ENCODE measurements at places on chromosomes 5 and 9.

- DNase-seq: no peak
Observed at GRCh38 chr9:28491121-28491520, 917.8 kb upstream of the C9orf72 start.

DNA sequence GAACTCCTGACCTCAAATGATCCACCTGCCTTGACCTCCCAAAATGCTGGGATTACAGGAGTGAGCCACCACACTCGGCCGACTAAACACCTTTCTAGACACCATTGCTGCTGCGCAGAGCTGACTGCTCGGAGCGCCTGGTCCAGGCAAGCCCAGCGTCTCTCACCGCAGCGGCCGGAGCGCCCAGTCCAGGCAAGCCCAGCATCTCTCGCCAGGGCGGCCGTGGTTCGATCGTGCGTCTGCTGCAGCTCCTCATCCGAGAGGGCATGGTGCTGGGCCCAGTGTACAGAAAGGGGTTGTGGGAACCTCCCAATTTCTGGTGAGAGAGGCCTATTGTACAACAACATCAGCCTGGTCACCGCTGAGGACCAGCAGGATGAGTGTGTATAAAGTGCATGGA lies 109.5 kb upstream of the RAPGEF1 start:
- DNase-seq: no peak

DNA sequence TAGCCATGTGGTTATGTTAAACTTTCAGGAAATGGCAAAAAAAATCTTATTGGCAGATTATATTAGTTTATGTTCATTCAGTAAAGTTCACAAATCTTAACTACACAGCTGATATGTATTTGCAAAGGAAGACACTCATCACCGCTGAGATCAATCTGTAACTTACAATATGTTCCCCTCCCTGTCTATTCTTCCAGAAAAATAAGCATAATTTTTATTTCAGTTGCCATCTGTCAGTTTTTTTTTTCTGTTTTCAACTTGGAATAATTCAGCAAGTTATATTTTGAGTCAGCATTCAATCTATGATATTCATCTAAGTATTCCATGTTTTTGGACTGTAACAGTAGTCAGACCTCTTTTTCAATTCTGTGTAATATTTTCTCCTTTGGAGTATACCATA lies 1019.9 kb upstream of the PTPRD start:
- DNase-seq: peak; percentile 31

GRCh38 chr5:93704996-93705395 lies 36.4 kb downstream of the POU5F2 start:
- no peak for DNase-seq

- no peak for DNase-seq
Observed at GRCh38 chr5:32051796-32052195, 122.3 kb downstream of the GOLPH3 start.

- no peak for DNase-seq
Observed at GRCh38 chr9:114908805-114909448, 21.5 kb downstream of the TNFSF8 start.

DNA sequence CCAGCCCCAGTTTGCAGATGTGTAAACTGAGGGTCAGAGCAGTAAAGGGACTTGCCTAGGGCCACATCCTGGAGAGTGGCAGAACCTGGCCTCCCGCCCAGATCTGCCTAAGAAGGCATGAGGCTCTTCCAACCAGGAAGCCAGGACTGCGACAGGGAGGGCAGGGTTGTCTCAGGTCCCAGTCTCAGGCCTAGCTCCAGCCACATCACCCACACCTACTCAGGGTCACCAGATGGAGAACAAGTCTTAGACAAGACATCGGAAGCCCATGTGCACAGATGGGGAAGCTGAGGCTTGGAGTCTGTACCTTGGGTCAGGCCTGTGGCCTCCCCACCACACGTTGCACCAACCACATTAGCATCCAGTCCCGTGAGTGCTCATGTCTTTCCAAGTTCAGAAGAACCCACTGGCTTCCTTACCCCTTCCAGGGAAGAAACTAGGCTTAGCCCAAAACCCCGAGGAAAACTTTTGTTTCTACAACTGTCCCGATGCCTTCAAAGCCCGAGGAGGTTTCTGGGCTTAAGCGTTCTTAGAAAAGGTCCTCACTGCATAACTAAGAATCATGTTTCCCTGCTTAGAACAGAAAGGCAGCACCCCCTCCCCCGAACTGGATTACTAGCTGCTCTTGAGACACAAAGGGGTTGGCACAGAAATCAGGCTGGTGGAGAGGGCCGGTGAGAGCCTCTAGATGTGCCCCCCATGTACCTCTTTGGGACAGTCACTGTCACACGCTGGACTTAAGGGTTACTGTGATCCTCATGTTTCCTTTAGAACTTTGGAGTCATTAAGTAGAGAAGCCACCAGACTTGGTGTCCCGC lies 2.2 kb downstream of the FAM78A start:
- no peak for DNase-seq

GRCh38 chr5:29568028-29568427 lies 1625.5 kb upstream of the CDH6 start:
- DNase-seq: no peak

GRCh38 chr5:172189693-172190296 lies 1.8 kb upstream of the STK10 start:
- DNase-seq: no peak

- DNase-seq: no peak
Observed at GRCh38 chr9:81128701-81129100, 560.6 kb downstream of the TLE1 start.

DNA sequence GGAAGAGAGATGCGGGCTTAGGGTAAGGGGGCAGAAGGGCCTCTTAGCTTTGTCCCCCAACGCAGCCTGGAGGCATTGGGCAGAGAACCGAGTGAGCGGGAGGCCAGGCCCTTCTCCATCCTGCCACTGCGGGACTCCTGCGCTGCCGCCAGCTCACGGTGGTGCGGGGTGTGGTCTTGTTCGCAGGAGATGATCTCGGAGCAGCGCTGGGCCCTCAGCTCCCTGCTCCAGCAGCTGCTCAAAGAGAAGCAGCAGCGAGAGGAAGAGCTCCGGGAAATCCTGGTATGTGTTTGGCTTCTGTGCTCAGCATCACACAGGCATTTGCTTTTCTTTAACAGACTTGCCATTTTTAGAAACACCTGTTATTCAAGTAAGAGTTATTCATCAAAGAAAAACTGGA lies 41.3 kb downstream of the LRSAM1 start:
- no peak for DNase-seq

DNA sequence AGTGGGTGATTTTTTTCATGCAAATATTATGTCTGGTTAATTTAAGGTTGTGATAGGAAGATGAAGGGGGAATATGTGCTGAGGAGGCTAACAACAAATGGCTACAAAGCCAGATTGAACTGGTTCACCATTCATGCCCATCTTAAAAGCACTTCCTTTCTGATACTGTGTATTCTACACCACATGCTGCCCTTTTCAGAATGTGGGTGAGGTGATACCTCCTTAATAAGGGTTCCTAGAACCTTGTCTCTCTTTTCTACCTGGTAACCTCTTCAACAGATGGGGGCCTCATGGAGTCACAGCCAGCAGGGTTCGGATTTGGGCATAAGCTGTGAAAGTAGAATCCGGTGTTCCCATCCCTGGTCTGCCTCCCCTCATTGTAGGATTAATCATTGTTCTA lies 1064.0 kb upstream of the SEMA6A start:
- DNase-seq: no peak

GRCh38 chr5:9057406-9058000 lies 488.4 kb downstream of the SEMA5A start:
- DNase-seq: no peak

- peak; percentile 52 for DNase-seq
Observed at GRCh38 chr9:4796988-4797853, 4.5 kb downstream of the RCL1 start.

GRCh38 chr9:33379666-33380389 lies 22.5 kb downstream of the AQP7 start:
- DNase-seq: no peak

DNA sequence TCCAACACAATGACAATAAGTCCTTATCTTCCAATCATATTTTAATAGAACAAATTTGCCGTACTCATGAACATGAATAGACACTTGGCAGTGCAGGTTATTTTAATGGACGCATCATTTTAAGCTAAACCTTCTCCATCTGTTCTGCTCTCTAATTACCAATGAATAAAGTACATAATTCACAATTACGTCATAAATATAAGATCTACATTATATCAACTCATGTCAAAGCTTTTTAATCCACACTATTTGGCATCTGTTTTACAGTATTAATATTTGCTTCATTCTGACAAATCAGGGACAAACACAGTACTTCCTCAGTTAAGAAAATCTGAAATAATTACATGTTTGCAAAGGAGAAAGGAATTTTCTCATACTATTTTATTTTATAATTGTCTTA lies 344.1 kb upstream of the DMAC1 start:
- DNase-seq: no peak

DNA sequence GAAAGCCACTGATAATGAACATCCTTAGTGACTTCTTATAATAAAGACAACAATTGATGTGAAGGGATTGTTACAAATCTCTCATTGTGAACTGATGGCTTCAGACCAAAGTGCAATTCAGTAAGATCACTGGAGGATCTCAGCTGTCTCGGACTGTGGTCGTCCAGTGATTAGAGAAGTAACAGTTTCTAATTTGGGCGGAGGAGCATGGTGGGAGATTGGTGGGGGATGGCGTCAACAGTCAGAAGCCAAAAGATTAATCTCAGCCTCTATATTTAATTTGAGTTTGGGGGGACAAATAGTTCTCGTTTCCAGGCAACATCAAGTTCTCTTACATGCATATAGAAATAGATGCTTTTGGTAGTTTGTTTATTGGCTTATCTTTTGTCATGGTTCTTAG lies 11.4 kb downstream of the GZMK start:
- DNase-seq: no peak

GRCh38 chr5:168472329-168472728 lies 13.9 kb upstream of the RARS1 start:
- no peak for DNase-seq

- DNase-seq: no peak
Observed at GRCh38 chr5:171980792-171981191, 25.6 kb downstream of the FBXW11 start.

GRCh38 chr9:133122935-133123611 lies 2.0 kb upstream of the RALGDS start:
- no peak for DNase-seq

GRCh38 chr5:41181691-41182564 lies 31.4 kb downstream of the C6 start:
- DNase-seq: no peak

DNA sequence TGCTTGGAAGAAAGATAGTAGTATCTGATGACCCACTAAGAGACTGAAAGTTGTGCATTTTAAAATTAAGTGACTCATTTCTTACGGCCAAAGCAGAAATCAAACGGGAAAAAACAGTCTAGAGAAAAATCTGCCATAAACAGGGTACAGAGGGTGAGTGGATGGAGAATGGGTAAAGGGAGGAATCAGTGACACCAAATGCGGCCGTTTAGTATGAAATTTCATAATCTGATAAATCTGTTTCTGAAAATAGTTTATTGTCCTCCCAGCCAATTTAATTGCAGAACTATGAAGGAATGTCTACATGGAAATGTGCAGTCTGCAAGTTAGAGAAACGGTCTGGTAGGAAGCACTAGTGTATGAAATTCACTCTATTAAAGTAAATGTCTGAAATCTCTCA lies 39.5 kb downstream of the ADAMTS12 start:
- no peak for DNase-seq

DNA sequence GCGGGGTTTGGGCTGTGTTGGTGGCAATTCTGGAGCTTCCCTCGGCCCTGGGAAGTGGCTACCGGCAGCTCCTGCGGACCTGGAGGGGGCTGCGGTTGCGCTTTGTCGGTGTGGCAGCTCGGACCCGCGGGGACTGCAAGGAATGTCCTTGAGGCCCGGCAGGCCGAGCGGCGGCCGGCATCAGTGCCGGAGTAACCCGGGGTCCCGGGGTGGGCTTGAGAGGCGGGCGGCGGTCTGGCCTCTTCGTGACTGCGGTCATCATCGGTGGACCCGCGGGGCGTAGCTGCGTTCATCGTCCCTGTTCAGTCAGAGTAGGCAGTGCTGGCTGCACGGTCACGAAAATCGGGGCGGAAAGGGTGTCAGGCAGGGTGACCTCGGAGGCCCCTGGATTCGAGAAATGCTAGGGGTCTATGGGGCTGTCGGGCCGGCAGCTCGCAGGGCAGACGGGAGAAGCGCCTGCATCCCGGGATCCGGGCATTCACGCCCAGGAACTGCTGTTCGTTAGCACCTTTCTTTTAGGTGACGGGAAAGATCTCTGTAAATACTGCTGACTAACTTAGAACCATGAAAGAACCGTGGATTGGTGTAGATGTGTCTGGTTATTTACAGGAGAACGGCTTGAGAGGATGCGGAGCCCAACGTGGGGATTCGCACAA lies 474 bp downstream of the HMGCR start:
- no peak for DNase-seq

DNA sequence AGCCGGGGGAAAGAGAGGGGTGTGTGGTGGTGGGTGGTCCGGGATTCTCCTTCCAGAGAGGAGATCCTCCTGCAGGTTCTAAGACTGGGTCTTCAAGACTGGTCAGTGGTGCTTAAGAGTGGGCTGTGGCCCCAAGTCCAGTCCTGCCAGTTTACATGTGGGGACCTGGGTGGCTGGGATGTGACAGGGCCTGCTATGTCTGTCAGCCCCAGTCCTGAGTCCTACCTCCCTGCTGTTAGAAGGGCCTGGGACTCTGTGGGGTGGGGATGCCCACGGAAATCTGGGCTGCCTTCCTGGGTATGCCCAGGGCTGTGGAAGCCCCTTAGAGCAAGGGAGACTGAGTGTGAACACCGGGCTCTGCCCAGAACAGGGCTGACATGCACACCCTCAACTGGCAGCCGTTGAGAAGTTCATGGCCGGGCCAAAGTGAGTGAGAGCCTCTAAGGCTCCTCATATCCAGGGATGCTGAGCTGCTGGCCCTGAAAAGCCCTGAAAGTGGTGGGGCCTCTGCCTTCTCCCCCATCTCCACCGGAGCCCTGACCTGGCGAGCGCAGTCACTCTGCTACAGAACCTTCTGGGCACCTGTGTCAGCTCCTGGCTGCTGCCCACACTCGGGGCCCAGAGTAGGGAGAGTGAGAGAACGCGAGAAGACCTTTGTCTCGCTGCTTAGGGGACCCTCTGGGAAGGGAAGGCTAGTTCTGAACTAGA lies 1.7 kb downstream of the PHF2 start:
- DNase-seq: no peak

GRCh38 chr9:135355521-135356011 lies 124.0 kb upstream of the PPP1R26 start:
- DNase-seq: peak; percentile 67

- DNase-seq: no peak
Observed at GRCh38 chr5:90898326-90899013, 339.9 kb downstream of the ADGRV1 start.

GRCh38 chr9:12516573-12516972 lies 176.6 kb upstream of the TYRP1 start:
- no peak for DNase-seq

- DNase-seq: no peak
Observed at GRCh38 chr9:2093920-2094597, 78.9 kb downstream of the SMARCA2 start.

DNA sequence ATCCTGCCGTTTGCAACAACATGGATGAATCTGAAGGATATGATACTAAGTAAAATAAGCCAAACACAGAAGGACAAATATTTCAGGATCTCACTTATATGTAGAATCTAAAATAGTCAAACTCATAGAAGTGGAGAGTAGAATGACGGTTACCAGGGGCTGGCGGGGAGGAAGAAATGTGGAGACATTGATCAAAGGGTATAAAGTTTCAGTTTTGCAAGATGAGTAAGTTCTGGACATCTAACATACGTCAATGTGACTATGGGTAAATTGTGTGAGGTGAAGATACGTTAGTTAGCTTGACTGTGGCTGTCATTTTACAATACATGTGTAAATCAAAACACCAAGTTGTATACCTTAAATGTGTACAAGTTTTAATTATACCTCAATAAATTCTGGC lies 200.3 kb downstream of the SNX18 start:
- DNase-seq: no peak

Measured in NCI-H1694 (cell line).